Activated naive CD8-positive, alpha-beta T cell treated with anti-CD3 and anti-CD28 coated beads, Interleukin-2, amount 50 U/mL, for 24 hours (primary cell): ENCODE measurements at places on chromosomes 1 and 21.
A peak's percentile ranks its signal among the peaks of the same experiment; 100 is the strongest.

- H3K4me1 ChIP-seq: peaks cover 48% of the 10 kb centered on the region
- no peak overlapping the region for H3K27ac ChIP-seq
- DNase-seq: no peak
- peaks cover 22% of the 10 kb centered on the region for H3K36me3 ChIP-seq
Observed at GRCh38 chr1:52531249-52531872, 21.5 kb downstream of the TUT4 start.

DNA sequence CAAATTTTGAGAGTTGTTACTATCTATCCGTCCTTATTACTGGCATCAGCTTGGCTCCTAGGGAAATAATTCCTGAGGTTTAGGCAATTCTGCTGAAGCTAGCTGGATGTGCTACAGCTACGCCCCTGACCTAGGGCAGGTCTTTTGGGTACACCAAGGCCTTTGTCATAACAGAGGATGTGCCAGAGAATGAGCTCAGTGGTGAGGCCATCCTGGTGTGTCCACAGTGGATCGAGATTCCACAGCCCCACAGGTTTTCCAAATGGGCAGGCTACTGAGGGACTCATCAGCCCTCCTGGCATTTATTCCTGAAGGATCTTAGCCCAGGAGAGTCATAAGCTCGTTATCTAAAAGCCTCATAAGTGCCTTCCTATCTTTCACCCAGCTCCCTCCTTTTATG, 475.2 kb upstream of the USP24 start:
- H3K27me3 ChIP-seq: peaks cover 15% of the 10 kb centered on the region
- H3K27ac ChIP-seq: no peak overlapping the region
- no peaks in the 10 kb centered on the region for H3K36me3 ChIP-seq
- no peak for DNase-seq

GRCh38 chr1:115980998-115981993, 5.0 kb downstream of the SLC22A15 start:
- peaks cover 3% of the 10 kb centered on the region for H3K4me1 ChIP-seq
- no peak for DNase-seq
- H3K36me3 ChIP-seq: no peaks in the 10 kb centered on the region
- H3K4me3 ChIP-seq: no peak overlapping the region
- peaks cover 22% of the 10 kb centered on the region for H3K27me3 ChIP-seq

DNA sequence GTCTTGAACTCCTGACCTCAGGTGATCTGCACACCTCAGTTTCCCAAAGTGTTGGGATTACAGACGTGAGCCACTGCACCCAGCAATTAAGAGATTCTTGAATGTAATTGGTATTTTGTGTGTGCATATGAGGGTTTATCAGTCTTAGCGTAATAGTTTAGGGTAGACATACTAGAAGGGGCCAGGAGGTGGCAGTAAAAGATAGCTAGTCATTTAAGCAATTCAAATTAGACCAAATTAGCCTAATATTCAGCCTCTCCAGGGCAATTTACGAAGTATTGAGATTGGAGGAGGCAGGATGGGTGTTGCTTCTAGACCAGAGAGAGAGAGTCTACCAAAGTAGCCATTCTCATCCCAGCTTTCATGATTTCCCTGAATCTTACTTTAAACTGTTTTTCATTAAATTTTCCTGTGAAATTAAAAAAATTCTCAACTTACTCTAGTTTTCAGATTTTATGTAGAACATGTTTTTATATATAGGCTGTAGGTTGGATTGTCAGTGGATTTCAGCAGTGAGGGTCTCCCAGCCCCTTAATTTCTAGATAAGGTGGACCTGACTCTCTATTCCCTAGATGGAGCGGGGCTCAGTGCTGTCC, 119.7 kb downstream of the HHAT start:
- no peak overlapping the region for H3K27ac ChIP-seq
- H3K4me1 ChIP-seq: peaks cover 34% of the 10 kb centered on the region

- H3K4me3 ChIP-seq: no peak overlapping the region
- H3K4me1 ChIP-seq: no peaks in the 10 kb centered on the region
- DNase-seq: no peak
Observed at GRCh38 chr1:246988316-246988715, 19.5 kb downstream of the ZNF695 start.

DNA sequence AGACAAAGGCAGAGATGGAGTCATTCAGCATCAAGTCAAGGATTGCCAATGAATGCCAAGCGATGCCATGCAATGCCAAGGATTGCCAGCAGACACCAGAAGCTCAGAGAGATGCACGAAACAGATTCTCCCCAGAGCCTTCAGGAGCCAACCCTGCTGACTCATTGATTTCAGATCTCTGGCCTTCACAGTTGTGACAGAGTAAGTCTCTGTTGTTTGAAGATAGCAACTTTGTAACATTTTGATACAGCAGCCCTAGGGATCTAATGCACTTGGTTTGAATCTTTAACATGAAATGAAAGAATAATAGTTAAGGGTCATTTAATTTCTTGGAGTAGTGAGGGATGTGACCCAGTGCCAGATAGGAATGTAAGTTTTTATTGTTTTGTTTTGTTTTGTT, 287.4 kb upstream of the RUNX1 start:
- H3K27ac ChIP-seq: peak overlapping the region; percentile 87
- peaks cover 5% of the 10 kb centered on the region for H3K36me3 ChIP-seq
- H3K4me3 ChIP-seq: no peak overlapping the region
- peaks cover 22% of the 10 kb centered on the region for H3K4me1 ChIP-seq
- no peak for DNase-seq

DNA sequence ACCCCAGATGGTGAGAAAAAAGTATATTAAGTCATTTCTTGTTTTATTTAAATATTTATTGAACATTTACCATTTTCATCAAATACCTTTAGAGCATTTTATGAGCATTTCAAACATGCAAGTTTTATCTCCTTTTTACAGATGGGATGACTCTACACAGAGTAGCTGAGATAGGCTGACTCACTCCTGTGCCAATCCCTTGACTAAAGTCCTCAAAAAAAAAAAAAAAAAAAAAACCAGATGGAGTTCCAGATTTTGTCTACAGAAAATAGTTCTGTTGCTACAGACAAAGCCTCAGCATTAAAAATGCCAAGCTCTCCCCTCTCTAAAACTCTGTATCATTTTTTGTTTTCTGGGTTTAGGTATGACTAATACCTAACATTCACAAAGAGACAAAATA, 303.0 kb upstream of the PLD5 start:
- no peaks in the 10 kb centered on the region for H3K36me3 ChIP-seq
- H3K4me3 ChIP-seq: no peak overlapping the region
- no peaks in the 10 kb centered on the region for H3K4me1 ChIP-seq
- H3K27me3 ChIP-seq: peaks cover 7% of the 10 kb centered on the region
- DNase-seq: no peak

GRCh38 chr21:39737376-39738000, 7.5 kb upstream of the IGSF5 start:
- no peak overlapping the region for H3K4me3 ChIP-seq
- peaks cover 3% of the 10 kb centered on the region for H3K27me3 ChIP-seq

- no peaks in the 10 kb centered on the region for H3K4me1 ChIP-seq
- no peak overlapping the region for H3K27ac ChIP-seq
- no peaks in the 10 kb centered on the region for H3K27me3 ChIP-seq
- no peak overlapping the region for H3K4me3 ChIP-seq
- no peaks in the 10 kb centered on the region for H3K36me3 ChIP-seq
Observed at GRCh38 chr1:115702959-115703358, 61.2 kb downstream of the VANGL1 start.

- peaks cover 1% of the 10 kb centered on the region for H3K27me3 ChIP-seq
- DNase-seq: no peak
- no peaks in the 10 kb centered on the region for H3K36me3 ChIP-seq
- no peak overlapping the region for H3K4me3 ChIP-seq
Observed at GRCh38 chr21:45329261-45330074, 41.8 kb upstream of the POFUT2 start.

DNA sequence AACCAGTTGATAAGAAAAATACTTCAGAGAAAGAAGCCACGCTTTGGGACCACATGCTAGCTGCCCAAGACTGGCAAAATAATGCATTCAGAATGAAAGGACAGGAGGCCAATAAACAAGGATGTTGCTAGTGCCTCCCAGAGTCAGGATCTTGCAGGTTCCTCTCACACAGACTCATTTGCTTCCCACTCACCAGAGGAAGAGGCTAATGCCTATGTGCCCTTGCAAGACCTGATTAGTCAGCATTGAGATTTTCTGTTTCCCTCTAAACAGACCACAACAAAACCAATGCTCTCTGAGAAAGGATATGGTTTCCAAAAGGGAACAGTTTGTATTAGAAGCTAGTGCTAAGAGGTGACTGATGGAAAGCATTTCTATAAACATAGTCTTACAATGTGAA, 85.7 kb downstream of the NRDC start:
- H3K27ac ChIP-seq: peak overlapping the region; percentile 72
- H3K27me3 ChIP-seq: no peaks in the 10 kb centered on the region
- H3K36me3 ChIP-seq: peaks cover 44% of the 10 kb centered on the region
- DNase-seq: no peak

DNA sequence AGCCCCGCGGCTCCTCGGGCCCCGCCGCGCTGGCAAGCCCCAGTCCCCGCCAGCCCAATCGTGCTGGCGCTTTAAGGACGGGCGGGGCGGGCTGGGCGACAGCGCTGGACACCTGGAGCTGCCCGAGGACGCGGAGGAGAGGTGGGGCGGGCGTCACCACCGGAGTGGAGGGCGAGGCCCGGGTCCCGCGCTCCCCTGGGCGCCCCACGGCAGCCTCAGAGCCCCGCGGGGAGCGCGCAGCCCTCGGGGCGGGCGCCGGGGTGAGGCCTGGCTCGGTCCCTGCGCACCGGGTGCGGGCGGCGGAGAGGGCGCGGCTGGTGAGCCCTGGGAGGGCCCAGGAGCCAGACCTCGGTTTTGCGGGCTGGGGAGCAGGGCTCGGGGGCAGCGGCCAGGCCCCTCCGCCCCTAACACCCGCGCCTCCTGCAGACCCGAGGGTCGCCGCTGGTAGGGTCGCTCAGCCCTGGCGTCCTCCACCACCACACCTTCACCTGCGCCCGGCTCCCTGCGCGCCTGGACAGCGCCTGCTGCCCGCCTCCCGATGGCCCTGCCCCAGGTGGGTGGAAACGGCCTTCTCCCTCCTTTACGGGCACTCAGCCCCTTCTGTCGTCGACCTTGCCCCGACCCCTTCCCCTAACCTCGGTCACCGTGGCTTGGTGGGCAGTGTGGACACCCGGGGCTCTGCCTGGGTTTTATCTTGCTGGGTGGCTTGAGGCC, at the start of gene TMEM61:
TMEM61 (plus strand) TSS at position 101 of the 714 bp plus-strand sequence; CDS start at position 539, 438 bp downstream.
- H3K36me3 ChIP-seq: no peaks in the 10 kb centered on the region
- no peak for DNase-seq
- peaks cover 38% of the 10 kb centered on the region for H3K27me3 ChIP-seq
- H3K4me3 ChIP-seq: no peak within 1 kb of the TSS
- H3K4me1 ChIP-seq: no peaks in the 10 kb centered on the region
- no peak within 1 kb of the TSS for H3K27ac ChIP-seq

- H3K36me3 ChIP-seq: no peaks in the 10 kb centered on the region
- no peak overlapping the region for H3K4me3 ChIP-seq
- no peaks in the 10 kb centered on the region for H3K4me1 ChIP-seq
- H3K27ac ChIP-seq: no peak overlapping the region
Observed at GRCh38 chr1:38246955-38247952, 200.7 kb upstream of the POU3F1 start.

DNA sequence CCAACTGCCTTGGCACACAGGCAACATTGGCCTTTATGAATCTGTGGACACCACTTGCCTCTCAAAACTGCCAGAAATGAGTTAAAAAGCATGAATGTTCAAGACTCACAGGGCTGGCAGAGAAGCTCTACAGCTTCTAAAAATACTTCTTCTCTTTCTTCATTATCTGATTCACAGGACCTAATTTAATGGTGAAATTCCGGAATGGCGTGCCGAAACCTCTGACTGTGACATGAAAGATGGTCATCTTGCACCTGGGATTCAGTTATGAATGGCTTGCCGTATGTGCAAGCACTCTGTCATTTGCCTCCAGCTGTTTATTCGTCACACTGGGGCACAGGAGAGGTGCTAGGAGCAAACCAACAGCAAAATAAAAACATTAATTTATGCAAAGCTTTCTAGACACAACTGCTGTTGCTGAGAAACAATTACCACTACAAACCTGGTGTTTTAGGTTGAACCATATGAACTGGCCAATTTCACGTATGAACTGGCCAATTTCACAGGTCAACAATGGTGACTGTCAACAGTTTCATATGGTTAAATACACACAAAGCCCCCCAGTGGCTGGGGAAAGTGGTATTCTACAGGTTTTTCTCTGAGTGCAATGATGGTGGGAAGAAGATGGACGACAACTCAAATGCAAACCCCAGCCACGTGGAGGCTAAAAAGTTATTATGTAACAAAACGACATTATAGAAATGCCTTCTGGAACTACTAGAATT, 648.3 kb downstream of the KIF26B start:
- no peak overlapping the region for H3K27ac ChIP-seq
- H3K4me1 ChIP-seq: peaks cover 11% of the 10 kb centered on the region
- DNase-seq: no peak
- H3K27me3 ChIP-seq: no peaks in the 10 kb centered on the region

GRCh38 chr21:45294509-45295291, 7.0 kb upstream of the POFUT2 start:
- peaks cover 12% of the 10 kb centered on the region for H3K4me1 ChIP-seq
- H3K27ac ChIP-seq: no peak overlapping the region
- peaks cover 2% of the 10 kb centered on the region for H3K27me3 ChIP-seq
- H3K4me3 ChIP-seq: no peak overlapping the region
- no peak for DNase-seq

DNA sequence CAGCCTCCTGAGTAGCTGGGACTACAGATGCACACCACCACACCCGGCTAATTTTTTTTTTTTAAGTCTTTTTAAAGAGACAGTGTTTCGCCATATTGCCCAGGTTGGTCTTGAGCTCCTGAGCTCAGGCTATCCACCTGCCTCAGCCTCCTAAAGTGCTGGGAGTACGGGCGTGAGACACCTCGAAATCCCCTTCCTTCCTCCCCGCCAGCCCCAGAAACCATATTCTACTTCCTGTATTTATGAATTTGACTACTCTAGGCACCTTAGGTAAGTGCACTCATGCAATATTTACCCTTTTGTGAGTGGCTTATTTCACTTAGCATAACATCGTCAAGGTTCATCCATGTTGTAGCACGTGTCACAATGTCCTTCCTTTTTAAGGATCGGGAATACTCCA, 6.9 kb upstream of the LRP8 start:
- no peaks in the 10 kb centered on the region for H3K36me3 ChIP-seq
- no peak for DNase-seq
- no peaks in the 10 kb centered on the region for H3K27me3 ChIP-seq

DNA sequence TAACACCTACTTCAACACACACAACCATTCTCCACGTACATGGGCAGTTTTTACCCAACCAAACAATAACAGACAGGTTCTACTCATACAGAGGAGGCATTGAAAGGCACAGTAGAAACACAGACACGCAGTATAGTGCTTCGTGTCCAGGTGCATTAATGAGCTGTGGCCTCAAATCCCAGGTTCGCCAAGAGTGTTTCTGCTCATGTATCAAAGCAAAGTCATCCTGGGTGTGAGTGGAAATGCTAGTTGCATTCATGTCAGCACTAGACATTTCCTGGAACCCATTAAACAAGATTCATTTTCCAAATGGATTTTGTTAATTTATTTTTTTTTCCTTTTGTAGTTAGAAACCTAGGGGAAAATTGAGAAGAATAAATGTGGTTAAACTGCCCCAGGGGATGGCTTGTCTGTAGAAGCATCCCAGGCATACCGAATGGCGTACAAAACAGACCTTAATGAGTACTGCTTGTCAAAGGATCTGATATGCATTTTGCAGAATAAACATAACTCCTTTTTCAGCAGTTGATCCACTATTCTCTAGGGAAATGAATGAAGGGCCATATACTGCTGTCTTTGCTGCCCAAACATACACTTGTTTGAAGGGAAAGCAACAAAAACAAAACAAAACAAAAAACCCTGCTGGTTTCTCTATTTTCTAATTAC, 298.6 kb upstream of the ST6GALNAC5 start:
- no peaks in the 10 kb centered on the region for H3K4me1 ChIP-seq
- H3K36me3 ChIP-seq: no peaks in the 10 kb centered on the region
- DNase-seq: no peak
- H3K4me3 ChIP-seq: no peak overlapping the region
- no peak overlapping the region for H3K27ac ChIP-seq

GRCh38 chr1:95625224-95625623, 391.2 kb downstream of the RWDD3 start:
- no peak for DNase-seq
- H3K27ac ChIP-seq: no peak overlapping the region
- no peak overlapping the region for H3K4me3 ChIP-seq
- no peaks in the 10 kb centered on the region for H3K4me1 ChIP-seq
